Neural crest cell (in vitro differentiated cells): ENCODE measurements at places on chromosomes 1 and 21.

DNA sequence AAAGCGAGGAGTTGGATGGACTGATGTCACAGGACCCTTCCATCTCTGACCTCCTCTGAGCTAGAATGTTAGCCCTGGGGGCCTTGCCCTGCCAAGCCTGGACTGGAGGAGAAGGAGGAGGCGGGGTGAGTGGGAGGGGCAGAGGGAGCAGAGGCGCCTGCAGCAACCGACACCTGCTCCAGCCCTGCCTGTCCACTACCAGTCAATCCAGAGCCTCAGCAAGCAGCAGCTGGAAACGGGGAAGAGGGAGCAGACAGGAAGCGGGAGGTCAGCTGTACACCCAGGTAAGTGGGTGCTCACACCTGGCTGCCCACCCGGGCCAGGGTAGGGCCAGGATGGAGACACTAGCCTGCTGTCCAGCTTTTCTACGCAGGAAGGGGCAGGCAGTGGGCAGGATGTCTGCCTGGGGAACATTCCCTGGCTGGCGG lies at the start of gene IGFN1:
Gene IGFN1, plus strand, starts transcription at position 201 of the 428 bp plus-strand sequence. CDS start 2,470 bp downstream, outside the sequence.
- peak; percentile 18 for DNase-seq

GRCh38 chr1:180854001-180854400 lies 58.7 kb upstream of the KIAA1614 start:
- no peak for DNase-seq

DNA sequence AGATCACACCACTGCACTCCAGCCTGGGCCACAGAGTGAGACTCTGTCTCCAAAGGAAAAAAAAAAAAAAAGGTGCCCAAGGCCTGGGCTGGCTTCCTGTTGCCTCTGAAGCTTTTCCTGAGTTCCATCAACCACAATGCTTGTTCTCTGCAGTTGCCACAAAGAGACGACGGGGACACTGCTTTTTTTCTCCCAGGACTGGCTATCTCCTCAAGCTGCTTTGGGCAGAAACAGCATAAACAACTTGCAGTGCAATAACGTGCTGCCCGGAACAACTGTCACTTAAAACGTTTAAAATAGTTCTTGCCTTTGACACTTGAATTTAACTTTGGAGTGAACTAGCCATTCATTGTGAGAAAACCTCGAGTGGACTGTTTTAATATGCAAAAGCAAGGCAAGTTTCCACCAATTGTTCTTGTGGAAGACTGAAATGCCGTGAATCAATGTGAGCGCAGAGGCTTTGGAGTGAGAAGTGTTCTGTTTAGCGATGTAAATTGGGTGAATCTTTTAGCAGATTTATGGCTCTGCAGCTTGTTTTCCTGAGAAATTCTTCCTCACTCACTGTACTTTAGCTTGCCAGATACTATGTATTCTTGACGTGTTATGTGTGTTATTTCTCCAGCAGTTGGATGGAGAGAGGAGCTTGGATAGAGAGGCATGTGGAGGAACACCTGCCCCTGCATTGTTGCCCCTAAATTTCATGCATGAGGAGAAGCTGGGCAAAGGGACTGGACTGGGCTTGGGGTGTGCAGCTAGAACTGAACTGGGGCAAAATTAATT lies 188.1 kb upstream of the KIAA0040 start:
- DNase-seq, result no peak

DNA sequence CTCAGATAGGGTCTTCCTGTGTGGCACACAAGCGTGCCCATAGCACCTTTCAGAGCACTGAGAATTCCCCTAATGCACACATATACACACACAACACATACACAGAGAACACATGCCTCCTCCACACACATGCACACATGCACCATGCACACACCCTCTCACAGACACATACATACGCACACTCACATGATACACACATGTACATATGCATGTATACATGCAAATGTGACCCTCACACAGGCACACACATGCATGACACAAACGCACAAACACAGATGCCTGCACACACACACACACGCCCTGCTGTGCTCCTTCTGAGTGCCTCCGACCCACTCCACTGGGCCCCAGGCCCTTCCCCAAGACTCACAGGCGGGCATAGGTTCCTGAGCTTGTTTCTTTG lies 251.0 kb downstream of the PTPRU start:
- no peak for DNase-seq

DNA sequence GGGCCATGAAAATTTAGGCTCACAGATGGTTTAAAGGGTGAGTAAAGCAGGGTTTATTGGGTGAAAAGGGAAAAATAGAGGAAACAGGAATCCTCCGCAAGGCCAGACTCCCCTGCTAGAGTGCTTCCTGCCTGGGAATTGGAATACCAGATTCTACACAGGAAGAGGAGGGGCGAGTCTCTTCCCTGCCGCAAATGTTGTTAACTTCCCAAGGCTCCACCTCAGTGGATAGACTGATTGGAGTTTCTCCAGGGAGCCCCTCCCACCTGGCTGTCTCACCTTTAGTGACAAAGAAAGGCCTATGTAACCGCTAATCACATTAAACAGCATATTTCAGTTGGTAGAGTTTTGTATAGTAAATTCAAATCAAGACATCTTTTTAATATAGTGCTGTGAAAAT lies 1450.1 kb downstream of the KCNT2 start:
- DNase-seq, result no peak

DNA sequence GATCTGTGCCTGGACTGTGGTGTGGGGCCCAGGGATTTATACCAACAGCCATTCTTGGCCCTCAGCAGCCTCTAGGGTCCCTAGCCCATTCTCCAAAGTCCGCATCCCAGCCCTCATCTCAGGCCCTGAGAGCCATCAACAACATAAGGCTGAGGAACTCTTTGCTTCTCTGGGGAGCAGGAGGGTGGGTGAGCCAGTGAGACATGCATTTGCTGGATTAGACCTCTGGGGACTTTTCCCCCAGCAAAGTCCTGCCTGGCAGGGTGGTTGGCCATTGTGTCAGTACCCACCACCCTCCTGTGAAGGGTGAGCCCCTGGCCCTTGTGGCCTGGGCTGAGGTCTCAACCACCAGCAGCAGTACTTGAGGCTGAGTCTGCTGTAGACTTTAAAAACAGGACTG lies 24.2 kb upstream of the FAM20B start:
- DNase-seq, result no peak

- no peak for DNase-seq
Observed at GRCh38 chr1:24191860-24192259, 4.8 kb upstream of the IFNLR1 start.

DNA sequence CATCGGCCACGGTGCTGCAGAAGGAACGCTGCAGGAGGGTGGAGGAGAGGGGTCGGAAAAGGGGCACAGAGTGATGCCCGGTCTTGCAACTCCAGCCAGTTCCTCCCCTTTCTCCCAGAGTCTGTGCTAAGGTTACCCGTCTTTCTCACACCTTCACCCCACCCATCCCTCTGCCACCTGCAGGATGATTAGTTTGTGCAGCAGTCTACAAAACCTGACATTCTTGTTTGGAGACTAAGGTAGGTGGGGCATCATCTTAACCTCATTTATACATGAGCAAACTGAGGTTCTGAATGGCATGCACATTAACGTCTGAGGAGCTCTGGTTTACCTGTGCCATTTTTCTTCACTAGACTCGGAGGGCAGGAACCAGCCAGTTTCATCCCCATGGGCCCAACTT lies 232.3 kb downstream of the GRIK3 start:
- DNase-seq, result no peak

DNA sequence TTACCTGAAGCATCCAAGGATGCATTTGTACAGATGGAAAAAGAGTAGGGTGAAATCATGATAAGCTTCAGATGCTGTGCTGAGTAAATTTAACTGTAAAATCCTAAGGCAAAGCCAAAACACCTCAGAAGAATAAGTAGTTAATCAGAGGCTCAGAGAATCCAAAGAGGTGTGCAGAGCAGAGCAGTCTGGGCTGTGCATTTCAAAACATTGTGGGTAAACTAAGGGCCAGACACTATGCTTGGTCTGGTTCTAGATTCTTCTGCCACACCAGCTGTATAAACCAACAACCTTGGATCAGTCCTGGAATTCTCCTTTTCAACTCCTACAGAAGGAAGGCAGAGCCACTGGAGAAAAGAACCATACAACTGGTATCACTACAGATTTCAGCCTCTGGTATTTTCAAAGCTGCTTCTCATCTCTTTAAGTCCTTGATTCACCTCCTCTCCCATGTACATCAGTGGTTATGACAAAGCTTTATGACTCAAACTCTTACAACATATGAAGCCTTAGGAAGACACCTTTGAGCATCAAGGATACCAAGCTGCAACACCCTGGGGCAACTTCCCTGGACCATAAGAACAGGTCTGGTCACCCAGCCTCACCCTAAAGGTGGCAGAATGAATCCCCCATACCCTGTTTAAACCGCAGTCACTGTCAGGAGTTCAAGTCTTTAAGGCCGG lies 11.6 kb upstream of the HIPK1 start:
- no peak for DNase-seq

DNA sequence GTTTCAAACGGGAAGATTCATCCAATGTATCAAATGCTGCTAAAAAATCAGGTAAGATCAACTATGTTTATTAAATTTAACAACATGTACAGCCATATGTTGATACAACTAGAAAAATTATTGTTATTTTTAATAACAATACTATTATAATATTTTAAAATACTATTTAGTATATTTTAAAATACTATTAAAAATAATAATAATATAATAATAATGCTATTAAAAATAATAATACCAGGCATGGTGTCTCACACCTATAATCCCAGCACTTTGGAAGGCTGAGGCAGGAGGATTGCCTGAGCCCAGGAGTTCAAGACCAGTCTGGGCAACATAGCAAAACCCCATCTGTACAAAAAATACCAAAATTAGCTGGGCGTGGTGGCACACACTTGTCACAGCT lies 54.6 kb downstream of the CATSPERE start:
- no peak for DNase-seq

GRCh38 chr1:46616277-46617107 lies at the start of gene MOB3C:
MOB3C (minus strand) TSS chr1:46616811; CDS start chr1:46613321, 3,490 bp downstream.
- peak; percentile 39 for DNase-seq

GRCh38 chr21:35559128-35559828 lies 501.0 kb downstream of the SETD4 start:
- DNase-seq, result no peak

- no peak for DNase-seq
Observed at GRCh38 chr1:166999500-167000055, 10.5 kb downstream of the MAEL start.

GRCh38 chr1:238552271-238552670 lies 661.5 kb upstream of the ZP4 start:
- DNase-seq, result no peak

GRCh38 chr1:58997060-58997411 lies 213.2 kb upstream of the JUN start:
- no peak for DNase-seq

- no peak for DNase-seq
Observed at GRCh38 chr1:53653200-53653575, 85.8 kb downstream of the GLIS1 start.

GRCh38 chr21:39935716-39936115 lies 68.5 kb downstream of the PCP4 start:
- DNase-seq, result no peak

- DNase-seq, result no peak
Observed at GRCh38 chr1:27752360-27752759, 20.7 kb upstream of the STX12 start.

DNA sequence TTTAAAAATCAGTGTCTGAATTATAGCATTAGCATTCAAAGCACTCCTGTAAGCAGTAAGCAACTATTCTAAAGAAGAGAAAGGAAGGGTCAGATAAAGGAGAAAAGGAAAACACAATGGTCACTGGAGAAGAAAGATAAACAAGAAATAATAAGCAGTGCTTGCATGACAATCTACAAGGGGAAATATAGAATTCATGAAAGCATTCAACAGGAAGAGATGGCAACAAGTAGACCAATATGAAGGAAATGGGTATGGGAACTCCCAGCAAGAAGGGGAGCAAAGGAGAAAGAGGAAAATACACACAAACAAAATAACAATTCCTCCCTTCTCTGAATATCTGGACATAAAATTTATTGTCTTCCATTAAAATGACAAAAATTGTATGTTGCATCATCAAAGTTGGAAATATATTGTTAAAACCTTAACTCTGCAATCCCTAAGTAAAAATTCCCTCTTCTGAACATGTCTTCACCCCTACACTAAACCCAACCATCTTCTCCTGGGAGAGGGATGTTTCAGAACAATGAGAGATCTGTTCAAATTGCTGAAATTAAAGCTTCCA lies 206.3 kb upstream of the SAMSN1 start:
- no peak for DNase-seq

DNA sequence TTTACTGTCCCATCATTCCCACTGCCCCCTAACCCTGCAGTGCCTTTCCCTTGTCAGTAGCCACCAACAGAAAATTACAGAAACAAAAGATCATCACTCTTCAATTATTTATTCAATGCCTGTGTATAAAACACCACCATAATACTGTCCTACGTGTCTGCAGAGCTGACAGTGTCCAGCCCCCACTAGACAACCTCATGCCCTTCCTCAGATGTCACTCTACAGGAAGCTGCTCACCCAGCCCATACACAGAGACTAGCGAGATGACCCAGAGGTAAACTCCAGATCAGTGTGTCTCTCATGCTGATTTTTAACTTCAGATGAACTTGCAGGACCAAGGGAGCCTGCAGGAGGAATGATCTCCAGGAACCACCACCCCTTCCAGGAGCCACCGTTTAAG lies 51.3 kb upstream of the GJA5 start:
- no peak for DNase-seq

DNA sequence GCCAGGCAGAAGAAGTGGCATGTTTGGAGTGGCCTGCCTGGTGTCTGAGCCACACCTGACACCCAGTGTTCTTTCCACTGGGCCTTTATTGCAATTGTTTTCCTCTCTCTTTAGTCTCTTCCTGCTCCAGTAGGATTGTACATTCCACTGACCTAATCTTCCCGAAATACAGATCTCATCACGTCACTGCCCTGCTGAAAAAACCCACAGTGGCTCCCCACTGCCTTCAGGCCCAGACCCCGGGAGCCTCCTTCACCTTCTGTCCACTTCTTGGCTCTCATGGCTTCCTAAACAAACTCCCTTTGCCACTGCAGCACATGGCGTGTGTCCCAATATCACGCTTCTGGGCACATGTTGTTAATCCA lies 25.3 kb upstream of the ATP5PO start:
- DNase-seq, result no peak

DNA sequence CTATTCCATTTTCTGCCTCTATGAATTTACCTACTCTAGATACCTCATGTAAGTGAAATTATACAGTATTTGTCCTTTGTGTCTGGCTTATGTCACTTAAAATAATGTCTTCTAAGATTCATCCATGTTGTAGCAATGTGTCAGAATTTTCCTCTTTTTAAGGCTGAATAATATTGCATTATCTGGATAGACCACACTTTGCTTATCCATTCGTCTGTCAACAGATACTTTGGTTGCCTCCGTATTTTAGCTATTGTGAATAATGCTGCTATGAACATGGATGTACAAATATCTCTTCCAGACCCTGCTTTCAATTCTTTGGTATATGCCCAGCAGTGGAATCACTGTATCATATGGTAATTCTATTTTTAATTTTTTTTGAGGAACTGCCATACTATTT lies 10.1 kb upstream of the CCSAP start:
- no peak for DNase-seq

- no peak for DNase-seq
Observed at GRCh38 chr1:39826583-39826982, 37.9 kb upstream of the BMP8B start.

DNA sequence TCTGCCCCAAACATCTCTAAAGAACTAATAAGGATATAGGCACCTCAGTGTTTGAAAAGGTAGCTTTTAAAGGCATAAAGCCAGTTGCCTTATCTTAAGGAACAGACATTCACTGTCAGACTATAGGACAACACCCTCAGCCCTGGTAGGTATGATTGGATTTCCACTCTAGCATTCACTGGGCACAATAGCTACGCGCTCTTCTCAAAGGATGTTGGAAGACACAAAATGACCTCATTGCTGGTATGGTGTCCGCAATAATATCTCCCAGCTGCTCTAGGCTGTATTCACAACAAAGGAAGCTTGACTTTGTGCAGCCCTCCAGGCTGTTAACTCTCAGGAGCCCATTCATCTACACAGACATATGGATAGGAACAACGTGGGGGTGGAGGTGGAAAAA lies 119.4 kb upstream of the CXADR start:
- no peak for DNase-seq
